HCEC 1CT (cell line): ENCODE measurements at places on chromosomes 6 and 20.
A peak's percentile ranks its signal among the peaks of the same experiment; 100 is the strongest.

- no peak for DNase-seq
Observed at GRCh38 chr6:168499045-168499650, 58.2 kb downstream of the SMOC2 start.

DNA sequence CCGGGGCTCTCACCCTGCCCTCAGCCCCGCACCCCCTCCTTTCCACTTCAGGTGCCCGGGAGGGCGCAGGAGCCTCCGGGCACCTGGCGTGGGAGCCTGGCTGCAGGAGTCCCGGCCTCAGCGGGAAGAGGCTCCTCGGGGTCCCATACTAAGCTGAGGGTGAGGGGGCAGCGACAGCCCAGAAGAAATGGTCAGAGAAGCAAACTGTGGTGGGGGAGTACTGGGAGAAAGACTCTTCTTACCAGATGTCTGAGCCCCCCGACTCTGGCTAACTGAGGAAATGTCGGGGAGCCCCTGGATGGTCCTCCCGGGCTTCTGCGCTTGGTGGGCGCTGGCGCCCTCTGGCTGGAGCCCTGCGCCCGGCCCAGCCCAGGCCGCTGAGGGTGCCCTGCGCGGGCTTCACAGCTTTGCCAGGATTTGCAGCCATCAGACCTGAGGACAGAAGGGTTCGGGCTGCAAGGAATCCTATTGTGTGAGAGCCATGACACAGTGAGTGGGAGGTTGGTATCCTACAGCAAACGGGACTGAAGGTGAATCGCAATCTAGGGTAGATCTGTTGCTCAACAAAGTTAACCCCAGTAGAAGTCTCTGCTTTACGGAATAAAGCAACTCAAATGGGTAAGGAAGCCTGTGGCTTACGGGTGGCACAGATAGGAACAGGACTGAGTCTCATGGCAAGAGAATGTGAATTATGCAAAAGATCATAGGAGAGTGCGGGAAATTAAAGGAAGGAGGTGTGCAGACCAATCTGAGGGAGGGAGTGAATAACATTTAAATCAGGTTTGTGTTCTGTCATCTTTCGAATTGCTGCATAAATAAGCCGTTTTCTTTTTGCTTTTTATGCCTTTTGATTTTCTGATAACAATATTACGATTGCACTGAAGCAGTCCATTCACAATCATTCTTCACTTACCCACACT, 639 bp upstream of the RCAN2 start:
- DNase-seq: peak; percentile 49

- no peak for DNase-seq
Observed at GRCh38 chr20:50628853-50629669, 62.3 kb downstream of the RIPOR3 start.

GRCh38 chr20:36572701-36573102, 695 bp upstream of the TGIF2 start:
- DNase-seq: no peak

DNA sequence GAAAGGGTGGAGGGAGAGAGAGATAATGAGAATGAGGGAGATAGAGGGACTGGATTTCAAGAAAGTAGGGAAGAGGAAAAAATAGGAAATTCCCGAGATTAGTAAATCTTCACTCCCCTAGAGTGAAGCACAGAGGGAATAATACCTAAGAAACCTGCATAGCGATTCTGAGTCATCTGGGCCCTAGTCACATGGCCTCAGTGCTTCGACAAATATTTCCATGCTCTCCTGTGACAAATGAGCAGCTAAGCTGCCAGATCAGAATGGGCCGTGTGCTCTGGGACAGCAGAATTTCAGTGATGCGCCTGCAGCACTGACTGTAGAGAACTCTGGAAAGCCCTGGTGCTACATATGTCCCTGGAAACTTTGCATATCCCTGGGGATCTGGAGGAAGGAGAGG, 48.6 kb upstream of the GRIK2 start:
- no peak for DNase-seq

DNA sequence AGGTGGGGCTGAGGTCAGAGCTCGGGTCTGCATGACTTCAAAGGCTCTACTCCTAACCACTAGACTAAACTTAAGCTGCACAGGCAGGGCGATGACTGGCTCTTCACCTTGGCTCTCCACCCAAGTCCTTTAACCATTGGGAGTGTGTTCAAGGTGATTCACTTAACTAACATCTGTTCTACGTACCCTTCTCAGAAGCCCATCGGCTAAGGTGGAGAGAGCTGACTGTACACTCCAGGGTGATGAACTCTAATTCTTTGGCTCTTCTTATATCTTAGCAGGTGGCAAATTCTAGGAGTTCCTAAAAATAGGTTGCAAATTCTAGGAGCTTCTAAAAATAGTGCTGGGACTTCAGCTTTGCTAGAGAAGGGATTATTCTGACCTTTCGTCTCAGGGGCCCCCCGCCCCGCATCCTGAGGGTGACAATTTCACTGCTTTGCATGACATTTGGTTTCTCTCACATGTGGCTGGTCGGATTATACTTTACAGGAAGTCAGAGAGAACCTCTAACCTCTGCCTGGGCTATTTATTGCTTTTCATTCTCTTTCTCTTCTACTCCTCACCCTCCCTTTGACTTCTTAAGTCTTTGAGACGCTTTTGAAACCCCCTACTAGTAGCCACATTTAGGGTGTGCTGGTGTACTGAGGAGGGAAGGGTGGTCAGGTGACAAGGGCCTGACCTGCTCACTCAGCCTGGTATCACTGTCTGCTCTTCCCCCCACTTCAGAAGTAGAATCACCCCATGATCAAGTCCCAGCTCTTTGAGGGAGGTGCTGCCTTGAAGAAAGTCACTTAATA, 55.5 kb downstream of the PRDM1 start:
- DNase-seq: no peak
